ENCODE measurements at places on chromosomes 7 and 10. TPM values are rescaled to one million over a fixed set of nuclear protein-coding genes. Genes with fewer than 3 reads are reported as not detected.

Gene ADGRA1
- total RNA-seq, result not detected

Gene PON1
- not detected for total RNA-seq

Gene TMEM225B
- 4.3 TPM for total RNA-seq

- no peak for DNase-seq
Measured at GRCh38 chr10:112535531-112535951, 88.5 kb downstream of the VTI1A start.

DNA sequence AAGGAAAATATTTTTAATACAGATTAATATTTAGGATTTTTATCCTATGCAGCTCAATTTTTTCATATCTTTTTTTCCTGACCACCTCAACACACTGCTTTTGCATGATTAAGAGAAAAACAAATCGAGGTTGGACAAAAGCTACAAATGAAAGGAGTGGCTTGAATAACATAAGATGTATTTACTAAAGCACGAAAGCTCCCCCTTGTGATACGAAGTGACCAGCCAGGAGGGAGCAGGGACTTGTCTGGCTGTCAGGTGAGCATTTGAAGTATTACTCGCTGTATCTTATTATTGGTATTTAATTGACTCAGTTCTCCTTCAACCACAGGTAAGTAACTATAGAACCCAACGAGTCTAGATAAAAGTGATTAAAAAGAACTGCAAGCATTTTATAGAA lies 265.2 kb upstream of the PHF14 start:
- DNase-seq, result no peak

GRCh38 chr10:49364747-49365146 lies 31.1 kb downstream of the DRGX start:
- DNase-seq, result no peak
